ENCODE measurements at places on chromosomes 7 and 10.

GRCh38 chr7:17057143-17057509, 175.3 kb upstream of the AGR3 start:
- no peak for DNase-seq

GRCh38 chr7:24713850-24714675, 43.2 kb downstream of the GSDME start:
- no peak for DNase-seq

DNA sequence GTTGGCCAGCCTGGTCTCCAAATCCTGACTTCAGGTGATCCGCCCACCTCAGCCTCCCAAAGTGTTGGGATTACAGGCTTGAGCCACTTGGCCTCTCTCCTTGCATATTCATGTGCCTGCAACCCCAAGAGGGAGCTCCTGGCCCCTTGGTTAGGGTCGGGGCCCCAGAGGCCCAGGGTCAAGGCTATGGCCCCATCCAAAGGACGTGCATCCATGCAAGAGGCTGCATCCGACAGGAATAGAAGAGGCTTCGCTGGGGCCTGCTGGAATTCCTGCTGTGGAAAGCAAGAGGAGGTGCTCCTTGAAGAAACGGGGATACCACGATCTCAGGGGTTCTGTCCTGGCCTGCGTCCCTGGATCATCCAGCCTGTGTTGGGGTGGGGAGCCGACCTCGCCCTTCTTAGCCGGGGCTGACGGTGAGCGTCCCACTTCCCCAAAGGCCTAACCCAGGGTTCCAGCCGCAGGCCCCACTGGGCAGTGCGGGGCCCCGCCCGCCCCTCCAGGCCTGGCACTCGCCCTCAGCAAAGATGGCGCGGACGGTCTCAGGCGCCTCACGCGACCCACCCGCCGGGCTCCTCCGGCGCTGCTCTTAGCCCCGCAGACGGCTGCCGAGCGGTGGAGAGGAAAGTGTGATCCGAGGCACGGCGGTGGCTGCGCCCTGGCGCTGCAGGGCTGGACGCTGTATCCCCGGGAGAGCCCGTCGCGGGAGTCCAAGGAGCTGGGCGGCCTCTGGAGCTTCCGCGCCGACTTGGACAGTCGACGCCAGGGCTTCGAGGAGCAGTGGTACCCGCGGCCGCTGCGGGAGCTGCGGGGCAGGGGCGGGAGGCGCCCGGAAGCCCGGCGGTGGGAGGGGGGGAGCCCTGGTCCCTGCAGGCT, 54.7 kb downstream of the ZNF727 start:
- no peak for DNase-seq

- DNase-seq, result no peak
Measured at GRCh38 chr7:158052381-158053060, 535.1 kb downstream of the PTPRN2 start.

- DNase-seq, result no peak
Measured at GRCh38 chr7:25333296-25333928, 105.1 kb upstream of the NPVF start.

- no peak for DNase-seq
Measured at GRCh38 chr7:158283016-158283974, 304.3 kb downstream of the PTPRN2 start.

DNA sequence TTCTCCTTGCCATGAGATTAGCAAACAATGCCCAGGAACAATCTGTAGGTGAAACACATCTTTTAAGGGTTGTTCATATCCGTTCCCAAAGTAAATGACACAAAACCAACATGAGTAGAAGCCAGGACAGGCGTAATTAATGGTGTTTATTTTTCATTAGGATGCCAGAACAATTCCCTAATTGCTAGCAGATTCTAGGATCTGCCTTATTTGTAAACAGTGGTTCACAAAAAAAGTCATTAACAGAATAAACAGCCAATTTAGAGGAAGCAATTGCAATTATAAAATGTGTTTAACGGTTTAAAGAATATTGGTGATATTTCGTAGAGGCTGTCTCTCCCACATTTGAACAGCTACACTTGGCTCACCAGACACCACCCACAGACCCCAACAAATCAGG, 250.6 kb upstream of the GPR26 start:
- DNase-seq, result no peak

- DNase-seq, result no peak
Measured at GRCh38 chr10:63094405-63094804, 38.7 kb upstream of the NRBF2 start.

DNA sequence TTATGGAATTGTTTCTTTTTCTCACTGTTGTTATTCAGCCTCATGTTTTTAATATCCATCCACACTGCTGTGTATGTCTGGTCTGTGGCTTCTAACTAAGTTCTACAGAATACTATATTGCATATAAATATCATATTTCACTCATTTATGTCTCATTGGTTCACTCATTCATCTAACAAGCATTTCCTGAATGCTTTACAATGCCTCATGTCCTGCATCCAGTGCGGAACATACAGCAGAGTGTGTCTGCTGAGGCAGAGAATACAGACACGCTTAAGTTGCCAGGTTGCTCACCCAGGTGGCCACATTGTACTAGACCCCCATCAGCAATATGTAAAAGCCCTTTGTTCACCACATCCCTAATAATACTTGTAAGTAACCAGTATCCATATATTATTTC, 111.8 kb upstream of the CNTNAP2 start:
- DNase-seq, result no peak

- DNase-seq, result no peak
Measured at GRCh38 chr10:101650863-101651262, 44.1 kb downstream of the FBXW4 start.

DNA sequence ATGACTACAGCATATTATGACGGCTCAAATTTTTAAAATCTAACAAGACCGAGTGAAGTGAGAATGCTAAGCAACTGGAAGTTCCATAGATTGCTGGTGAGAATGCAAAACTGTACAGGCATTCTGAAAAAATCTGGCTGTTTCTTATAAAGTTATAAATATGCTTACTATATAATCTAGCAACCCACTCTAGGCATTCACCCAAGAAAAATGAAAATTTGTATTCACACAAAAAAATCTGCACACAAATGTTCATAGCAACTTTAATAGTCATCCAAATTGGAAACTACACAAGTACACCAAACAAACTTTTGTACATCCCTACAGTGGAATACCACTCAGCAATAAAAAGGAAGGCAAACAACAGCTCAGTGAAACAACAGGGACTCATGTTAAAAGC, 39.9 kb upstream of the STARD3NL start:
- no peak for DNase-seq

- DNase-seq, result no peak
Measured at GRCh38 chr7:139924461-139924860, 95.4 kb downstream of the TBXAS1 start.

DNA sequence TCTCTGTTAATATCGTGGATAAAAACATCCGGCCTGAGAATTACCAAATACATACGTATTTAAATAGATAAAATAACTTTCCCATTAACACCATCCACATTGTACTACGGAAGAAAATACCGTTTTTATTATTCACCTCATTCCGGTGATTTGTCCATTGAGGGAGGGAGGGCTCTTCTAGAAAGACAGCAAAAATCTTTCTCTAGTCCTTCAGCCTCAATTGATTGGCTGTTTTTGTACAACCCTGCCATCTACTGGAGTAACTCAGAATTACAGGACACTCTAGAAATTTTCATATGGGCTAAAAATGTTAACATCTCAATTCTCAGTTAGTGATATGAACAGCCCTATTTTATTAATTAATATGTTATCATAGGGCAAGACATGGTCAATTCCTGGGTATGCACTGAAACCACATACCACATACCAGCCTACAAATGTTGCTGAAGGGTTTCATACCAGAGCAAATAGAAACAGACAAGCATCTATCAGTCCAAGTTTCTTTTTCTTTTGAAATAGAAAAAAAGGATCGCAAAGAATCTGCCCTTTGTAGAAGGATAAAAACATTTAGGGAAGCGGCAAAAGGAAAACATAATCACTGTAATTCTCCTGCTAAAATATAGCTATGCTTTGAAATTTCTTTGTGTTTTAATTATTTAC, 55.8 kb upstream of the CDCA7L start:
- no peak for DNase-seq

DNA sequence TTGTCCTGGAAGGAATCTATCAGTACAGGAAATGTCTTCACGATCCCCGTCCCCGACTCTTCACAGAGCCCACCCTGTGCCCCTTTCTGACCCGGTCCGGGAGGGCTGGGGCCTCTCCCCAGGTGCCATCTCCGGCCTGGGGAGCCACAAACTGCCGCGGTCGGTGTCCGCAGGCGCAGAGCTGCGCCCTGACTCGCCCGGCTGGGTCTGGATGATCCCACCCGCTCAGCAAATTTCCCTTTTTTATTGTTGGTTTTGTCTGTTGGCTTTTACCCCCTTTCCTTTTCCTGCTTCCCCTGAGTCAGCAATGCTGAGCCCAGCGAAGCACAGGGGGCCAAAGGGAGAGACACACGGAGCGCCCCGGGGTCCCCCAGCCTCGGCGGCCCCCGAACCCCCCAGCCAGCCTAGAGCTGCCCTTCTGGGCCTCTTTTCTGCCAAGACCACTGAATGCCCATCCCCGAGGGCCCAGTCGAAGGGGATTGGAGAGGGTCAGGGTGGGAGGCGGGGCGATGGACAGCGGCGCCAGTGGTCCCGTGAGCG, 30.9 kb downstream of the LEP start:
- DNase-seq, result no peak

- no peak for DNase-seq
Measured at GRCh38 chr7:16875861-16876260, 5.9 kb downstream of the AGR3 start.

GRCh38 chr7:29342761-29343160, 148.2 kb downstream of the CHN2 start:
- peak; percentile 51 for DNase-seq

- DNase-seq, result no peak
Measured at GRCh38 chr7:473870-474604, 45.6 kb downstream of the PDGFA start.

DNA sequence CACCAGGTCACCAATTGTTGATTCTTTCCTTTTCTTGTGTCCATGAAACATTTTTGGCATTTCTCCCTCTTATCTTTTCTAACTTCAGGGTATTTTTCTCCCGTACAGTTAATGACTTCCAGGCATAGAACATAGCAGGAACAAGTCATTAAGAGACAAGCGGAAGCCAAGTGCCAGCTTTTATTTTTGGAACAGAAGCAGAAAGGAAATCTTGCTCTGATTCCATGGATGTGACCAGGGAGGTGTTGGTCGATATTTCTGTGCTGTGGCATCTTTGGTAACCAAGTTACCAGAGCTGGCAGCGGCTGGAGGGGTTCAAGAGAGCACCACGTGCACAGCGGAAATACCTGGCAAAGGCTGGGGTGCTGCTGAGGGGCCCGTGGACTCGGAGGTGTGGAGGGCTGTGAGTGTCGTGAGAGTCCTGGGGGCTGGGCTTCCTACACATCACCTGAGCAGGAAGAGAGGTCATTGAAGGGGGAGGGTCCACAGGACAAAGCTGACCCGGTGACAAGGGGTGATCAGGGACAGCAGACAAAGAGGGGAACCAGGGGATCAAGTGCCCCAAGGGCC, 1.8 kb downstream of the LLCFC1 start:
- DNase-seq, result no peak

- no peak for DNase-seq
Measured at GRCh38 chr10:63466144-63466935, 563 bp upstream of the JMJD1C start.

DNA sequence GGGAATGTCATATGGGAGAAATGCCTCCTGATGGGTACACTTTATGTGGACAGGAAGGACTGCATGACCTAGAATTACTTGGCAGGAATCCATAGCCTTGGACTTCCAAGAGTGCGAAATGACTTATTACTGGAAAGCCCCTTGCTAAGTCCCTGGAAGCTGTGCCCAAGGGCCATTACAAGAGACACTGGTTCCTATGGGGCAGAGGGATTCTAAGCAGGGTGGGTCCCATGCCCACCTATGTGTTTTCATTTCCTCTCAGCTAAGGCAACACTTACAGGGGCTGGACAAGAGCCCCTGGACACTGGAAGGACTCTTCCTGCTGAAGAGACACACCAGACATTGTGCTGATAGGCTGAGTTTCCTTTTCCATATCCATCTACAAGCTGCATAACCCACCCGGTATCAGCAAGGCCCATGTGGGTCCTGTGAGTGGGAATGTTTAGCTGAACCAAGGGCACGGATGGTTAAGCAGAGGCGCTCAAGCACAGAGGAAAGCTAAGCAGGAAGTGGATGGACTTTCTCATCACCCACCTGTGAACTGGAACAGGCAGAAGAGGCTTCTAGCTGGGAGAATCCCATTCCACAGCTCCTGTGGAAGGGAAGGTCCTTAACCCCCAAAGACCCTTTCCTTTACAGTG, 56.2 kb downstream of the XPNPEP1 start:
- DNase-seq, result no peak

GRCh38 chr7:14950013-14950412, 47.5 kb upstream of the DGKB start:
- DNase-seq, result no peak

- DNase-seq, result no peak
Measured at GRCh38 chr10:129788215-129788614, 175.9 kb downstream of the EBF3 start.

GRCh38 chr7:158026636-158027265, 560.9 kb downstream of the PTPRN2 start:
- no peak for DNase-seq

DNA sequence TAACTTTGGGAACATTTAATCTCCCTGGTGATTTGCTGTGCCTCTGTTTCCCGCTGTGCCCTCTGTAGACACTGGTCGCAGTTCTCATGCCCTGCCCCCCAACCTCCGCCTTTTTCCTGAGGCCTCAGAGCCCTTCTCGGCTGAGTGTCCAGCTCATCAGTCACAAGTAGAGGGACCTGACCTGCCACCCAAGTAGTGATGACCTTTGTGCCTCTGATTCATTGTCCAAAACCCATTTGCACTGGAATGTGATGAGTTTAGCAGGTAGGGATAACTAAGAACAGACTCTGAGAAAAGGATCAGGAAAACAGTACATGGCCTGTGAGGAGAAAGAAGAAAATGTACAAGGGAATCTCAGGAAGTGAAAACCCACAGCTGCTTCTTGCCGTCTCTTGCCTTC, 58.8 kb downstream of the LANCL2 start:
- DNase-seq, result no peak

Measured in MG63 (cell line).